ENCODE measurements at places on chromosomes 2 and 18.

DNA sequence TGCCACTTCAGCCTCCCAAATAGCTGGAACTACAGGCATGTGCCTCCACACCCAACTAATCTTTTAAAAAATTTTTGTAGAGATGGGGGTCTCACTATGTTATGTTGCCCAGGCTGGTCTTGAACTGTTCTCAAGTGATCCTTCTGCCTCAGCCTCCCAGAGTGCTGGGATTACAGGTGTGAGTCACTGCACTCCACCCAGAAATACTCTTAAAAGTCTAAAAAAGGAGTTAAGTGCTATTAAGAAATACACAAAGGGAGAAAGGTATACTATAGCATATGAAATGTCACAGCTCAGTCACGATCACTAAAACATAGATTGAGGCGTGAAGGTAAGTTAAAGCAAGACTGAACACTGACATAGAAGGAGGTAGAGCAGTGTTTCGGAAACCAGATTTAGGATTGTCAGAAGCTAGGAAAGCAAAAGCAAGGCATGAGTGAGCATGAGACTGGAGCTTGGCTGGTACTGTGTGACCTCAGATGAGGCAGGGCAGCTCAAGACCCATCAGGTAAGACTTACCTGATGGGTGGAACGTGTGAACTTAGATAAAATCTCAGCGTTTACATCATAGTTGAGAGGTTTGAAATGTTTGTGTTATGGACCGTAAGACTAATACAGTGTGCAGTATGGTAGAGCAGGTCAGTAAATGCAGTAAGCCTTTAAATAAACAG is 9.2 kb downstream of the CCNYL1 start:
- no peak for DNase-seq

- DNase-seq = peak; percentile 21
These were observed 1345.8 kb upstream of the LRRTM1 start for GRCh38 chr2:81650048-81650971.

- no peak for DNase-seq
These were observed 134.5 kb downstream of the GALNT14 start for GRCh38 chr2:31003749-31004148.

DNA sequence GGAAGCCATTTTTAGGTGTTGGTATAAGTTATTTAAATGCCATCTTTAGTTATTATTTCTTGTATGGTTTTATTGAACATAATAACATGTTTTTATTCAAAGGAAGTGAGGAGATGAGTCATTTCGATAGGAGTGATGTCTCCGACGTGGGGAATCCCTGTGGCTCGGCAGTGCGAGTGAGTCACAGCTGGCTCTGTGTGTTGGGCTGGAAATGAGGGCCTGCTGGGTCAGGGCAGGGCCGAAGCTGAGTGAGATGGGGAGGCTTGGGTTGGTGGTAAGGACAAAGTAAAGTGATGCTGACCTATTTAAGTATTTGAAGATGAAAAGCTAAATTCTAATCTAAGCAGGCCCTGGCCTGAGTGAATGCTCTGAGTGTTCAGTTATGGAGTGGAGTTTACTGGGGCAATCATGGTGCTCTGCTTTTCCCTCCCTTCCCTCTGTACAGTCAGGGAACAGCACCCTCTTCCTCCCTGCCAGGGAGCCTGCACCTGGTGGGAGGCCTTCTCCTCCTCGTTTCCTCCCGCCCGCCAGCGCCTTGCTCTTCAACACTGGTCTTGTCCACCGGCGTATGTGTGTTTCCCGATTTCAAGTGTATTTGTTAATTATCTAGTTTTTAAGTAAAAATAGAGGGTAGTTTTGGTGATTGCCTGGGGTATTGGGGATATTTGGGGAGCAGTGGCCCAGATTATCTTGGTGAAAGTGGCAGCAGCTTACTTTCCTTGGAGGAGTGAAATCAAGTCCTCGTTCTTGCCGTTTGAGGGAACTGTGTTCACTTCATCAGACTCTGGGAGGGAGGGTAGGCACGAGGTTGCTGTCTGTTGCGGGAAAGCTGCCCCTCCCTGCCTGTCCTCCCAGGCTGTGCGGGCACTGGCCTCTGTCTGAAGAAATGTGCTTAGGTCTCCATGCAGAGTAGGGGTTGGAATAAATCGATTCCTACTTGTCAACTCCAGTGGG is 157.0 kb downstream of the LDLRAD4 start:
- no peak for DNase-seq

- no peak for DNase-seq
These were observed 2.7 kb upstream of the HSBP1L1 start for GRCh38 chr18:79961527-79962291.

DNA sequence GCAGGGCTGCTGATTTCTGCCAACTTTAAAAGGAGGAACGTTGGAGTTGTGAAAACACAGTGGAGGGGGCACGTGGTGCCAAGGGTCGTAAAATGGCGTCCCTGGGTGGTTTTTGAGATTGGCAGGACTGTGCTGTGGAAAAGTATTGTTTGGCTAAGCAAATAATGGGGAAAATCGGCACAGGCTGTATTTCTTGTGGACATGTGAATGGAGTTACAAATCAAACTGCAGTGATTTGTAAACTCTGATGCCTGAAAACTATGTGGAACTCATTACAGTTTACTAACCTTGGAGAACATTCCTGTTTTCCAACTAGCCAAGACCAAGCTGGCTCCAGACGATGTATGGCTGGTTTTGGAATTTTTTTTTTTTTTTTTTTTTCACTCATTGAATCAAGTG is 68.7 kb downstream of the KCTD1 start:
- no peak for DNase-seq

DNA sequence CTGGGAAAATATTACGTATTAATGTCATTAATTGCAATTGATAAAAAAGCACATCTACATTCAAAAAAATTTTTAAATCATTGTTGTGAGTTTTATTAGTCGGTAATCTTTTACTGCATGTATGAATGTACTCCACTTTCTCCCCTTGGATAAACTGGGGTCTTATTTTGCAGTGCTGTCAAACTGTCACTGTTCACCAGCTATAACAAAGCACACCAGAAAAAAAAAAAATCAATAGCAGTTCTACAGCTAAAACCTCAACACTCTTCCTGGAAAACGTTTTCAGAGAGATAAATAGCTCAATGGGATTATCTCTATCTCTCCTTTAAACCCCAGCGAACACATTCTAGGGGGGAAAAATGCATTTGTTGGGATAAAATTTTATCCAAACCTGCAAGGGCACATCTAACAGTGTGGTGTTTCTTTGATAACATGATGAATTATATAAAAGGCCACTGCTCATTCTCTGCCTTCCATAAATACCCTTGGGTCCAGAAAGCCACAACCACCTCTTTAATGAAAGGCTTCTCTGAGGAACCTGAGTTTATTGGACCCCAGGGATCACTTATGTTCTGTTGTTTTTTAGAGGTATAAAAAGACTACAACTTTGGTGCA is 219.9 kb downstream of the CDH20 start:
- DNase-seq = no peak

DNA sequence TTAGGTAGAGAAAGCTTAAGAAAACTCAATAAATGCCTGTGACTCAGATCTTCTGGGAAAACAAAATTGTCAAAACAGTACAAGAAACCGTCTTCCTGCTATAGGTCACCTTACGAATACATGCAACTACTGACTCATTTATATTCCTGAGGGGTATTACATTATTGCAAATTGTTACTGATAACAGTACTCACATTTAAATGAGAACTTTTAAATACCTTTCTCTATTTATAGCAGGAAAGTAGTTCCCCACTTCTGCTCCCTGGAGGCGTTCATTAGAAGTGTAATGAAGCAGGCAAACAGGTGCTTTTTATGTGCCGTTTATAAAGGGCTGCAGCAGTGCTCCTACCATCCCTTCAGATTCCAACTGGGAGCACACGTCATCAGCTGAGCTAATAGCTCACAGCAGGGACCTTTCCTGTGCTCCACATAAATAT is 65.1 kb upstream of the RPRM start:
- no peak for DNase-seq

GRCh38 chr18:23143016-23143814 is 7.9 kb downstream of the CABLES1 start:
- no peak for DNase-seq

DNA sequence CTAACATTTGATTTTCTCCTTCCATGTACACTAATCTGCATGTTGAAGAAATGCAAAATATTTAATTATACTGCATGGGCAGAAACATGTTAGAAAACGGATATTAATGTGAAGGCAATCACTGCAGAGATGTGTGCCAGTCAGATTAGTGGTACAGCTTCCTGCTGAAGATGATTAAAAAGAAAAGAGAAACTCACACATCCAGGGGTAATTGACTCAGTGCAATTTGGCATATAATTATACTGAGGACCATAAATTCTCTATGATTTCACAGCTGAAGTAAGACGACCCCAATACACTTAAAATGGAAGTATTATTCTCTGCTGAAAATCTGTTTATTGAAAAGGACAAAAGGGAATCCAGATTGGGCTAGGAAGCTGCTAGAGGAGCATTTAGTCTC is 243.4 kb downstream of the TGIF1 start:
- DNase-seq = no peak

- no peak for DNase-seq
These were observed 215.6 kb upstream of the NABP1 start for GRCh38 chr2:191462370-191462769.
